ENCODE measurements at places on chromosomes 3 and 15.

DNA sequence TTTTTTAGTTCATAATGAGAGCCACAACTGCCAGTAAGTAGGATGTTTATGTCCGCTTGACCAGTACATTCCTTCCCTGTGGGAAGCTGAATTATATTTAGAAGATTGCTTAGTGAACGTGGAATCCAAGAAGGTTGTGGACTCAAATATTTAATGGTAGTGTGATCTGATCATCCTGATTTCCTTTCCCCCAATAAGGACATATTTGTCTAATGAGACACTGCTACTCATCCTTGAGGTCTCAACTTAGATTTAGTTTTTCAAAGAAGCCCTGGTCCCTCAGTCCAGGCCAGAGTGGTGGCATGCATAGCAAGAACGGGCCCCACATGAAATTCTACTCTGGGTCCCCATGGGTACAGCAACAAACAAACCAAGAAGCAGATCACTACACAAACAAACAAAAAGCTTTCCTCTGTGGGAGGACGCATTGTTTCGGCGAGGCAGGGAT, 60.8 kb downstream of the USP13 start:
- DNase-seq: no peak

- DNase-seq: no peak
Measured at GRCh38 chr15:45201557-45201859, 13.7 kb upstream of the SHF start.

DNA sequence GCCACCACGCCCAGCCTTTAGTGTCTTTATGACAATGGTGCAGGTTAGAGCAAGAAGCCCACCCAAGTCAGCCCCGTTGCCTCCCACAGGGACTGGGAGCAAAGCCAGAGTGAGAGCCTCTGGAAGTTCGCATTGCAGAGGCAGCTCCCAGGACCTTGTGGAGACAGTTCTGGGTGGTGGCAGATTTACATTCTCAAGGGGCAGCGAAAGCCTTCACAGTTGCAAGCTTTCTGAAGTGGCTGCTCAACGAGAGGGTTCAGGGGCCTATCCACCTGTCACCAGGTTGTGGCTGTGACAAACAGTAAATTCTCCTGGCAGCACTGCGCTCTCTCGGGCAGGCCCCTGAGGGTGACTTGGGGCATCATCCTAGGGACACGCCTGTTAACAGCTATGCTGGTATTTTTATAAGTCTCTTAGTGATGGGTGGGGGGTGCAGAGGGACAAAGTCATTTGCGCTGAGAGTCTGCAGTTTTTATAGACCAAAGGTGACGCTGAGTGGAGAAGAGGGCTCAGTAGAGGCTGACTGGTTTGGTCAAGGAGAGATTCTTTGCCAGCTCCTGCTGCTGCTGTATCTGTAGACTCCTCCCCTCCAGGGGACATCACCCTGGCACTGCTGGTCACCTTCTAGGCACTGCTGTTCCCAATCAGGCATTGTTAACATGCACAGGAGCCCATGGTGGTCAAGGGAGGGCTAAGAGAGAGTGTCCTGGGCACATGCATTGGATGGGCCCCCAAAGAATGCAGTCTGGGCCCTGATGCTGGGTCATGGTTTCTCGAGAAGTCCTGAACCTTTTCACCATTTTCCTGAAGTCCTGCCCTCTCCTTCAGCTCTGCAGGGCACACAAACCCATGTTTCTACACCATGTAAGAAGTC, 57.5 kb upstream of the KLF13 start:
- no peak for DNase-seq

- DNase-seq: no peak
Measured at GRCh38 chr15:40333922-40334492, 6.7 kb downstream of the CCDC9B start.

DNA sequence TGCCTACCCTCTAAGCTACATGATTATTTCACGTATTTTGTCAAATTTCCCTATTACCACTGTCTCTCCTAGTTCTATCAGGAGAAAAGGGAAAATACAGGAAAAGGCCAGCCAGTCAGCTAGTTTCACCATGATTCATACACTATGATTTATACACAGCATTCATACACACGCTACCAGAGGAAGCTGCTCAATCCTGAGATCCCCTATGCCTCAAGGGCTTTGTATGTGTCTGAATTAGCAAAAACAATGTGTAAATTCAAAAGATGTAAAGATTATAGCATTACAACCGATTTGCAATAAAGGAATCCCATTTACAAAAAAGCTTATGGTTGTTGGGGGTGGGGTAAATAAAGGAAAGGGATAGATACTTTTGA, 3.1 kb upstream of the ACKR4 start:
- no peak for DNase-seq

DNA sequence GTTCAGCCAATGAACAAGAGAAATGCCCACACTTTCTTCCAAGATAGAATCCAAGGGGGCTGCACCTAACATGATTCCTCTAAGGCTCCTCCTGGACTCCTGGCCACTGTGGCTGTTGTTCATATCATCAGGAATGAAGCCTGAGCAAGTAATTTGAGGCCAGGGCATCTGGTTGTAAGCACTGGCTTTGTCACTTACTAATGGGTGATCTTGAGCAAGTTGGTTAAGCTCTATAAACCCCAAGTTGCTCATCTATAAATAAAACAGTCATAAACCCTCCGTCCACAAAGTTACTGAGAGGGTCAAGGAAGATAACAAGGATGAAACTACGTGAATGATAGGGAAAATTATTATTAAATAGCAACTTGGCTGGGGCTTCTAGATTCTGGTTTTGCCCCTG, 58.3 kb downstream of the CDC25A start:
- DNase-seq: no peak

GRCh38 chr3:29576181-29576580, 295.3 kb downstream of the RBMS3 start:
- DNase-seq: no peak

- no peak for DNase-seq
Measured at GRCh38 chr3:134392336-134392983, 18.2 kb upstream of the AMOTL2 start.

GRCh38 chr15:50876260-50876988, 32.1 kb upstream of the AP4E1 start:
- no peak for DNase-seq

DNA sequence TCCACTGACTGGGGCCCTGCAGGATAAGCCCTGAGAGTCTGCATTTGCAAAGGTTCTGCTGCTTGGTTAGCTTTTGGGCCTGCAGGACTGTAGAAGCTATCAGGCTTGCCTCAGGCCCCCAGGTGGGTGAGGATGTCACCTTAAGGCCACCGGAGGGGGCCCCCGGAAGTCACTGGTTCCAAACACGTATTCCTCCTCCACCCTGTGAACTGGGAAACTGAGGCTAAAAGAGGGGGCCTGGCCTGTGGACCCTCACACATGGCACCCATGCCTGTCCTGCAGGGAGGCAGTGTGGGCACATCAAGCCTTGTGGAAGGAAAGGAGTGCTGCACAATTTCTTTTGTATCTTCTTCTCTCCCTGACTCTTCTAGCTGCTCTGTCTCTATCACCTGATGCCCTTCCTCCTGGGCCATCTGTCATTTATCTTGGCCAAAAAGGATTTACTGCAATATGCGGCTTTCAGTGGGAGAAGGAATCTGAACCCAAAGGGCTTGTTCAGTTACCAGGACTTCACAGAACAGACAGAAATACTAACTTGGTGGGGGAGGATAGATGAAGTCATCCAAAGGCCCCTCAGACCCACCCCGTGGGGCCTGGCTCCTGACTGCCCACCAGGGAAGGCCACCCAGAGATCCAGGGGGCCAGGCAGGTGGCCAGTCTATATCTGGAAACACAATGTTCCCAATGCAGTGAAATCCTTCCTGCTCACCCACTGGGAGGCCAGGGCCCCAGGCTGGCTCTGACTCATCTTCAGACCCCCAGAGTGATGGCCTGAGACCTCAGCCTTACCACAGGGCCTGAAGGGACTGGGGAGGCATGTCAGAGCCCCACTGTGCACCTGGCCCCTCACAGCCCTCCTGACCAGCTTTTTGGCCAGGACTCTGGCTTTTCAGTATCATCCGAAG, 18.3 kb downstream of the UBAP1L start:
- no peak for DNase-seq

DNA sequence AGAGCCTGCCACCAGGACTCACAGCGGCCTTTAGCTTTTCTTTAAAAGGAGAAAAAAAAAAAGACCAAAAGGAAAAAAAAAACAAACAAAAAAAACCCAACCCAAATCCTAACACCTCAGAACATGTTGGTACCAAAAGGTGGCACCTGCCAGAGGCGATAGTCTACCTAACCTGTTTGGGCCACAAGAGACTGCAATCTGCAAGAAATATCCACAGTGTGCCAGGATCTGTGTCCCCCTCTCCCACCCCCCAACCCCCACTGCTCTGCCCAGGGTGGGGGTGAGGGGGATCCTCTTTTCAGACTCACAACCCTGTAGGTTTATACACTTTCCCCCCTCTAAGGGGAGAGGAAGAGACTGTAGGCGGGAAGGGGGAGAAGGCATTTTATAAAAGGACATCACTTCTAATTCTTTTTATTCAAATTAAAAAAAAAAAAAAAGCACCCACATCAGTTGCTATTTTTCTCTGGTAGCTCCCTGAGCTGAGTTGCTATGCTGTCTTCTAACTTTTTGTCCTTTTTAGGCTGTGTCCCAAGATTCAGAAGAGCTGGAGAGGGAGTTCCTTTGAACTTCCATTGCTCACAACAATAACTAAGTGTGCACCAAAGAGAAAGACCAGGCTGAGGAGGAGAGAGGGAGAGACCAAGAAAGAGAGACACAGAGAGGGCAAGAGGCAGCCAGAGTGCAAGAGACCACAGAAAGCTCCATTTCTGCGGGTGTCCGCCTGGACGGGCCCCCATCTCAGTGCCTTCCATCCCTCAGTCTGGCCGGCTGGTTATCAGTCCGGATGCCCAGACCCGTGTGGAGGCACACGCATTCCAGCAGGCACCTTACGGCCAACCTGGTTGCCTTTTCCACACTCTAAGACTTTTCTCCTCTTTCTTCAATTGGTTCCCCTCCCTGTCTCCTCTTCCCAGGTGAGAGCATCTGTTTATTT, 48.9 kb downstream of the TLE3 start:
- DNase-seq: no peak

- no peak for DNase-seq
Measured at GRCh38 chr15:85527895-85528294, 147.5 kb downstream of the AKAP13 start.

- DNase-seq: no peak
Measured at GRCh38 chr3:29926378-29926777, 645.5 kb downstream of the RBMS3 start.

- DNase-seq: no peak
Measured at GRCh38 chr3:104672331-104672730, 694.4 kb upstream of the ALCAM start.

GRCh38 chr3:160478338-160478737, 28.8 kb upstream of the TRIM59 start:
- DNase-seq: no peak

GRCh38 chr15:82768414-82769054, 37.3 kb downstream of the FSD2 start:
- no peak for DNase-seq

All from activated CD8-positive, alpha-beta memory T cell treated with anti-CD3 and anti-CD28 coated beads for 4 hours (primary cell).